ENCODE measurements at places on chromosomes 1 and 21. TPM values are rescaled to one million over a fixed set of nuclear protein-coding genes. Genes with fewer than 3 reads are reported as not detected.

Gene PLA2G2A
- not detected for total RNA-seq

Gene FCRLB
- total RNA-seq = 1.0 TPM

Gene RPL11
- 1,434 TPM for total RNA-seq

Gene TMEM240
- total RNA-seq = 2.1 TPM

Gene OR13G1
- total RNA-seq = not detected

Gene SH3BGR
- total RNA-seq = 58.5 TPM

Gene YBEY
- total RNA-seq = 32.9 TPM

Gene ATP8B2
- total RNA-seq = 23.0 TPM

Gene EDN2
- not detected for total RNA-seq

Gene SLC2A1
- total RNA-seq = 28.2 TPM

Gene INKA2
- 20.4 TPM for total RNA-seq

Gene GNAT2
- not detected for total RNA-seq

Gene CYP4A11
- total RNA-seq = under 0.01 TPM

Gene PBX1
- 53.2 TPM for total RNA-seq

Gene MANEAL
- 2.1 TPM for total RNA-seq

Gene C4BPA
- 0.52 TPM for total RNA-seq

Gene GJA5
- 13.0 TPM for total RNA-seq

Gene EVI5
- total RNA-seq = 40.7 TPM

Gene DNTTIP2
- 12.0 TPM for total RNA-seq

Gene DNASE2B
- not detected for total RNA-seq

Gene SPRR3
- total RNA-seq = not detected

Gene IL19
- total RNA-seq = not detected

Gene CYP2J2
- total RNA-seq = 38.1 TPM

Gene NSL1
- 27.7 TPM for total RNA-seq

Gene SYT2
- total RNA-seq = under 0.01 TPM

Gene LRRC41
- 55.8 TPM for total RNA-seq

Gene AIRE
- not detected for total RNA-seq

Gene MAP3K21
- 0.52 TPM for total RNA-seq

Gene KRTAP6-1
- total RNA-seq = not detected

Gene NEK2
- 3.1 TPM for total RNA-seq

Gene CYP4X1
- total RNA-seq = 3.1 TPM

Gene PCP4
- total RNA-seq = not detected

Gene LRRC39
- 164 TPM for total RNA-seq

Gene KIAA1614
- 13.6 TPM for total RNA-seq

Gene C4BPB
- total RNA-seq = not detected

Gene RXRG
- total RNA-seq = 39.1 TPM

Gene TRIM67
- total RNA-seq = under 0.01 TPM

Gene GPR153
- 4.7 TPM for total RNA-seq

Gene BRINP2
- 0.52 TPM for total RNA-seq

Gene ALX3
- not detected for total RNA-seq
